ENCODE measurements at places on chromosomes 7 and 10.

- no peak for DNase-seq
Observed at GRCh38 chr10:33381451-33382215, 47.2 kb upstream of the NRP1 start.

- DNase-seq, result no peak
Observed at GRCh38 chr10:19937989-19938388, 121.8 kb downstream of the PLXDC2 start.

- no peak for DNase-seq
Observed at GRCh38 chr10:103044942-103045489, 126.9 kb downstream of the CNNM2 start.

GRCh38 chr7:70392877-70393435 is 739.0 kb upstream of the GALNT17 start:
- DNase-seq, result no peak
